Stimulated activated memory B cell treated with anti-CD40 and anti-IgM and Interleukin-4, amounts not matched to agents 10 μg/mL and 1 μg/mL and 100 μg/mL, for 72 hours (primary cell): ENCODE measurements at places on chromosomes 4 and X.

- no peak for ATAC-seq
These were observed 13.1 kb upstream of the MAGEA4 start for GRCh38 chrX:151899622-151900021.

- ATAC-seq, result no peak
These were observed 436.6 kb downstream of the C4orf33 start for GRCh38 chr4:129532573-129532972.

DNA sequence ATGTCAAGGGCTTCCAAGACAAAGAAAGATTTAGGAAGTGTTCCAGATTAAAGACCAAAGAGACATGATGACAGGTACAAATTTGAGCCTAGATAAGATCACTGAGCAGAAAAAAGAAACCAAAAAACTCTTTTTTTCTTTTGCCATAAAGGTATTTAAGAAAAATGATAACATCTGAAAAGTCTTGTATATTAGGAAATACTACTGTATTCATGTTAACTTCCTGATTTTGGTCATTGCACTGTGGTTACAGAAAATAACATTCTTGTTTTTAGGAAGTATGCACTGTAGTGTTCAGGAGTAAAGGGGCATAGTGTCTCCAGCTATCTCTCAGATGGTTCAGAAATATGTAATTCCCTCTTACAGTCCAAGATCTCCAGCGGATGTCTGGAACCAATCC, 37.1 kb downstream of the RWDD4 start:
- no peak for ATAC-seq

- ATAC-seq, result no peak
These were observed 327.1 kb upstream of the GIMD1 start for GRCh38 chr4:106695501-106696262.

- ATAC-seq, result no peak
These were observed 56.4 kb upstream of the DRP2 start for GRCh38 chrX:101163166-101163565.

GRCh38 chr4:185502386-185502785, 30.9 kb upstream of the CCDC110 start:
- ATAC-seq, result no peak

DNA sequence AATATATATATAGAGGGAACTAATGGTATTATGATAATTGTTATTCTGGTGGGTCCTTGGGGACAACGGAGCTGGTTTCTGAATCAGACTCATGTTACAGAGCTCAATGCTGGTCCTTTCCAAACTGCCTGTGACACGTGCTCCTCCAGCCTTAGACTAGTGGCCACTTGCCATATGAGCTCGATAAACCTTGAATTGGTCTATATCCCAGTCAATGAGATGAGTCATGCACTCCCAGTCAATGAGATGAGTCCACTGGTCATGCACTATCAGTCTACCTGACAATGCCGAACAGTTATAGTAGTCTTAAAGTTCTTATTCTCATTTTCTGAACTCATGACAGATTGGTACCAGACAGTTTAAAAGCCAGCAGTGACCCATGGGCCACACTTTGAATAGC, 325.2 kb downstream of the LDB2 start:
- ATAC-seq, result no peak

DNA sequence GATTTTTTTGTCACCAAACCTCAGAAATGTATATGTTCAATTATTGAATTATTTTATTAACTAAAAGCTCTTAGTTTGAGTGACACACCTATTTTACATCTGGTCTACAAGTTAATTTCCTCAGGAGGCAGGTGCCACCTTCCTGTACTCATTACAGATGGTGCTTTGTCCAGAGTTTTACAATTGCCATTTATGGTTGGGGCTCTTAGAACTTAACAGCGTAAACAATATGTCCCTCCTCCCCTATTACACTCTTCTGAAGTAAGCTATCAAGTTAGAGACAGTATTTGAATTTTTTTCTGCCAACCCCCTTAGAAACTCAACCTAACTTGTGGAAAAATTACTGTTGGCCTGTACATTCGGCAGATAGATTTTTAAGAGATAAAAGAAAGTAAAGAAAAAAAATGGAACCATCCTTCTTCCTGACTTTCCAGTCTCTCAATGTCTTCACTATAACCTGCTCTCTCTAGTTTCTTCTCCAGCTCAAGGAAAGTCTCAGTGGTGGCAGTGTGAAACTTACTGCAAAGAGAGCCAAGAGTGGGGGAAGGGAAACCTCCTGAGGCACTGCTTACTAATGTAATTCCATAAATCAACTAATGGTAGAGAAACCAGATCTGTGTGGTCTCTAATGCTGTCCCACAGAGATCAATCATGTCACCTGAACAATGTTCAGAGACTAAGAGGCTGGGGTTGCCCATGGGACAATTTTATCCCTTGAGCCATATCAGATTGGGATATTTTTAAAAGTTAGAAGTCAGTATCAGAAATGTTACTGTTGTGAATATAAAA, 7.8 kb downstream of the CXXC4 start:
- ATAC-seq, result no peak

DNA sequence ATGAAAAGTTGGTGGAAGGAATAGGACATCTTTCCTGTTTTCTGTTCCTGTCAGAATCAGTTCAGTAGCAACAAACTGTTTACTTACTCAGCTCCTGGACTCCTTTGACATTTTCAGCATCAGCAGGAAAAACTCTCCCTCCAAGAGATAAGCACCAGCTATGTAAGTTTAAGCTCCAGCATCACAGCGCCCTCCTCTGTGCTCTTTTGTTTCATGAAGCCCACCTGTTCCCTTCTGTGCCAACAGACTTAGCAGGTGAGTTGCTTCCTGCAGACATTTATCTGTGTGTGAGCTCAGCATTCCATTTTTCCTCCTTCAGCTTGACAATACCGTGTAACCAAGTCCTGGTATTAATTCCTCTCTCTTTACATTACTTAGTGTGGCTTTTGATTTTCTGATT, 644.1 kb upstream of the AGA start:
- no peak for ATAC-seq

- peak; percentile 39 for ATAC-seq
These were observed 22.2 kb downstream of the SMIM43 start for GRCh38 chr4:121742794-121743193.

GRCh38 chr4:87677731-87678130, 27.7 kb downstream of the DMP1 start:
- no peak for ATAC-seq

GRCh38 chr4:38385093-38386004, 278.6 kb upstream of the KLF3 start:
- ATAC-seq, result no peak
